ENCODE measurements at places on chromosomes 7 and 10.

- no peak for DNase-seq
Measured at GRCh38 chr10:116694243-116694926, 48.0 kb downstream of the HSPA12A start.

DNA sequence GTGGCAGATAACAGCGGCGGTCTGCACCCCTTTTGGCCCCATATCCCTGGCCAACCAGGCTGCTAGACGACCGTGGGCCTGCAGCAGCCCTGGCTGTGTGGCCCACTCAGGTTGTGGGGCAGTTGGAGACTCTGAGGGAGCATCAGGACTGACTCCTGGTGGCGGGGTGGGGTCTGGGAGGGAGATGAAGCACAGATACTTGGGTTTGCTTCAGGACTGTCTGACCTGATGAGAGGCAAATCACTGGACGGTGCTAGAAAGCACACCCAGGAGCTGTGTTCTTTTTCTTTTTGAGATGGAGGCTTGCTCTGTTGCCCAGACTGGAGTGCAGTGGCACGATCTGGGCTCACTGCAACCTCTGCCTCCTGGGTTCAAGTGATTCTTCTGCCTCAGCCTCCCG is 28.2 kb downstream of the BAMBI start:
- no peak for DNase-seq

- no peak for DNase-seq
Measured at GRCh38 chr7:1246160-1246870, 13.6 kb downstream of the UNCX start.

GRCh38 chr7:103141753-103142404 is 7.0 kb downstream of the NAPEPLD start:
- no peak for DNase-seq

GRCh38 chr10:42551582-42552187 is 86.7 kb downstream of the ZNF33B start:
- DNase-seq, result peak; percentile 4

DNA sequence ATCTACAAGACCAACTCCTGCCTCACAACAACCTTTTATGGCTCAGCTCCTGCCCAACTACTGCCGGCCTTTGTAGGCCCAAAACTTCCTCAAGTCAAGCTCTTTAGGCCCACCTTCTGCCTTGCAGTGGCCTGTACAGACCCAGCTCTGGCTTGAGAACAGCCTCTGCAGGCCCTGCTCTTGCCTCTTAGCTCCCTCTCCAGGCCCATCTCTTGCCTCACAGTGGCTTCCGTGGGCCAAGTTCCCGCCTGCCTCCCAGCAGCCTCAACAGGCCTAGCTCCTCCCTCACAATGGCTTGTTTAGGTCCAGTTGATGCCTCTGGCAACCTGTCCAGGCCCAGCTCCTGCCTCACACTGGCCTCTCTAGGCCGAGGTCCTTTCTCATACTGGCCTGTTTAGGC is 32.4 kb upstream of the VKORC1L1 start:
- DNase-seq, result no peak

GRCh38 chr7:34128762-34129161 is 223.4 kb downstream of the BMPER start:
- DNase-seq, result peak; percentile 78

- no peak for DNase-seq
Measured at GRCh38 chr7:23213755-23214154, 31.9 kb downstream of the NUP42 start.

GRCh38 chr10:54066646-54067045 is 734.4 kb downstream of the PCDH15 start:
- DNase-seq, result no peak

- no peak for DNase-seq
Measured at GRCh38 chr7:155805826-155806095, 6.5 kb downstream of the SHH start.

DNA sequence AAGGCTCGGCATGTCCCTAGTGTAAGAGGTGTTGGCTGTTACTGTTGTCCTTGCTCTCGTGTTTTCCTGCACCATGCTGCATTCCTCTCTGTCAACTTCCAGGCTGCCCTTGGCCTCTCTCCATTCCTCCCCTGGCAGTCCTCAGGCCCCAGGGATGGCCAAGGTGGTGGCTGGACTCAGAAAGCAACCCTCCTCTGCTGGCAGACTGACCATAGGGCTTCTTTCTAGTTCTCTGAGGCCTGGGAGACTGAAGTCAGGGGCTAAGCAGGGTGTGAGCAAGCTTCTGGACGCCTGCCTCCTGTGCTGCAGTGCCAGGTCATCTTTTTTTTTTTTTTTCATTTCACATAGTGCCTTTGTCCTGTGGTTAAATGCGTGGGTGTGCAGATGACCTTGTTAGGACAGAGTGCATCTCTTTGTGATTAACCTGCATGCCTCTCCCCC is 72.0 kb downstream of the GOLGA7B start:
- no peak for DNase-seq

GRCh38 chr7:113764401-113765035 is 154.3 kb downstream of the PPP1R3A start:
- DNase-seq, result no peak

DNA sequence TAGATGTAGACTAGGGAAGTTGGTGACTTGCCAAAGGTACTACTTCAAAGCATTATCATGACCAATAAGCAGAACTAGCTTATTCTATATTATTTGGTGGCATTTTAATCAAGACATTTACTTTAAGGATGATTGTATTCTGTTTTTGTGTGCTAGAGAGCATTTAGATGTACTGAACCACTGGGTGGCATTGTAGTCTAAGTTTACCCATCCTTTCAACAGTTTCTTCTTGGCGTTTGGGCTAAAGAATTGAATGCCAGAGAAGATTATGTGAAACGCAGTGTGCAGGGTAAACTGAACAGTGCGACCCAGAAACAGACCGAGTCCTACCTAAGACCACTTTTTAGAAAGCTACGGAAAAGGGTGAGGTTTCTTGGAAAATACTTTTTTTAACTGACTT is 26.8 kb downstream of the PRPF18 start:
- DNase-seq, result peak; percentile 54

GRCh38 chr7:40033826-40034225 is 83.8 kb downstream of the CDK13 start:
- no peak for DNase-seq

GRCh38 chr7:157444843-157445135 is 108.0 kb downstream of the DNAJB6 start:
- no peak for DNase-seq

- DNase-seq, result no peak
Measured at GRCh38 chr10:112447620-112447928, 559 bp downstream of the VTI1A start.
